PC-3 (cell line): ENCODE measurements at places on chromosomes 7 and 10. TPM values are rescaled to one million over a fixed set of nuclear protein-coding genes. Genes with fewer than 3 reads are reported as not detected.

DNA sequence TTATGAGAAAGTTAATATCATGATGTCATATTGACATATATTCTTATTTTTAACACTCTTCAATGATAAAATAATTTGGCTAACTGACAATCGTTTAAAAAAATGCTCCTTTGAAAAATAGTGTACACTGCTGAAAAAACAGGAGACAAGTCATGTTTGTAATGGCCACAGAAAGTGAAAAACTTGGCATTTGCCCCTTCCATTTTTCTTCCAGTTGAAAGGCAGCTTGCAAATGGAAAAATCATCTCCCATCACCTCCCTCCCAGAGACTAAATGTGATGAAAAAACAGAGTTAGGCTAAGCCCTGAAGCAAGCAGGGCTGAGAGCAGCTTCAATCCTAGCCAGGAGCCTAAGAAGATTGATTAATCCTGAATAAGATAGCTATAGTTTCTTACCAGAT, 160.4 kb downstream of the SKAP2 start:
- no peak overlapping the region for H3K4me3 ChIP-seq
- no peaks in the 10 kb centered on the region for H3K36me3 ChIP-seq
- no peak for DNase-seq
- peaks cover 36% of the 10 kb centered on the region for H3K4me1 ChIP-seq

Gene ITGB8
- 13.9 and 14.0 TPM in 2 replicates for total RNA-seq

Gene HOXA6
- 6.9 and 8.3 TPM in 2 replicates for total RNA-seq

- no peak for DNase-seq
- no peak overlapping the region for H3K4me3 ChIP-seq
- no peak overlapping the region for H3K27ac ChIP-seq
- peaks cover 84% of the 10 kb centered on the region for H3K27me3 ChIP-seq
These were observed 139.8 kb downstream of the RPS24 start for GRCh38 chr10:78173360-78174015.

DNA sequence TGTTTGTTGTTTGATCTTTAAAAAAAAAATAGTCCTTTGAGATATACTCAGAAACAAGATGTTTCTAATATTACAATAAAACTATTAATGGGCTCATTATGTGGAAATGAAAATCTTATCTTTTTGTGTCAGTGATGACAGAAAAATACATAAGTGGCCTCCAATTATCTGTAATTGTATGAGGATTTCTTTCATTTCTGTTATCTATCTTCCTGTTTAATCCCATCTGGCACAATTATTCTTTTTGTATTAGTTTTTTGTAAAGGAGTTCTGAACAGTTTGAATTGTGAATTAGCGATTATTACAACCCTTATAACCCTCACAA, 270.8 kb downstream of the BBS9 start:
- no peaks in the 10 kb centered on the region for H3K4me1 ChIP-seq
- H3K27me3 ChIP-seq = no peaks in the 10 kb centered on the region
- H3K36me3 ChIP-seq = no peaks in the 10 kb centered on the region
- H3K4me3 ChIP-seq = no peak overlapping the region
- no peak for DNase-seq
- no peak overlapping the region for H3K27ac ChIP-seq

DNA sequence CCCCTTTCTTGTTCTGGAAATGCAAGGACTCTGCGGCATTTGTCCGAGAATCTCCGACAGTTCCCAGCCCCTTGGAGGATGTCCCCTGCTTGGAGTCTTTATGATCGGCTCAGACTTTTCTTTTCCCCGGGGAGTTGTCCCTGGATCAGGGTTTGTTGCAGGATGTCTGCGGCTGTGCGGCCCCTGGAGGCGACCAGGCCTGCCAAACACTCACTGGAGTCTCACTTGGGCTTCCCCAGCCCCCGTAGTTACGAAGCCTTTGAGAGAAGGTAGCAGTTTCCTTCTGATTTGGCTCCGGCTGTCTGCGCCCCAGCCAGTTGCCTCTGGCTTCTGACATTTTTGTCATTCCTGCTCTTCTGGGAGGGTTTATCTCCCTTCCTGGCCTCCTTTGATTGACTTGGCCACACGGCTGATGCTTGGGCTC, 16.1 kb downstream of the COL26A1 start:
- no peaks in the 10 kb centered on the region for H3K4me1 ChIP-seq
- no peak overlapping the region for H3K27ac ChIP-seq
- H3K36me3 ChIP-seq = no peaks in the 10 kb centered on the region
- H3K27me3 ChIP-seq = no peaks in the 10 kb centered on the region
- no peak overlapping the region for H3K4me3 ChIP-seq

Gene TNS3
- total RNA-seq = 71.4 and 72.3 TPM in 2 replicates

GRCh38 chr7:41199136-41199535, 503.8 kb downstream of the INHBA start:
- no peaks in the 10 kb centered on the region for H3K36me3 ChIP-seq
- H3K4me1 ChIP-seq = peaks cover 3% of the 10 kb centered on the region; the same call in 1 of the 2 replicates
- H3K27me3 ChIP-seq = no peaks in the 10 kb centered on the region
- H3K27ac ChIP-seq = no peak overlapping the region
- H3K4me3 ChIP-seq = no peak overlapping the region
- no peak for DNase-seq

Gene CHCHD3
- 139 and 149 TPM in 2 replicates for total RNA-seq

Gene AGAP3
- 53.5 and 88.2 TPM in 2 replicates for total RNA-seq

Gene TRPV5
- total RNA-seq = not detected in 2 replicates

Gene LEP
- not detected in 2 replicates for total RNA-seq

DNA sequence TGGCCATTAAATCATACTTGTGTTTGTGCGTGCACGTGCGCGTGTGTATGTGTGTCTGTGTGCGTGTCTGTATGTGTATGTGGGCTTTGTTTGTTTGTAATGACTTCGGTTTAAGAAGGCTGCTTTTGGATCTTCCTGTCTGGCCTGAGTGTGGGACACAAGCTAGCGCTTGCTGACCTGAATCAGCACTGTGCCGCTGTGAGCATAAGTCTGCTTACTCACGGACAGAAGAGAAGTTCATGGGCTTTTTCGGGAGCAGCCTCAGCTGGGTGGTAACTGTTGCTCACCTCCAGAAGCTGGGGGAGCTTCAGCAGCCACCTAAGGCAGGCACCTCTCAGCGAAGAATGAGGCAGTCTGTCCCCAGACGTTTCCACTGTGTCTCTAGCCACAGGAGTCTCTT, 56.1 kb upstream of the TRUB1 start:
- H3K4me3 ChIP-seq = no peak overlapping the region
- no peak overlapping the region for H3K27ac ChIP-seq
- no peak for DNase-seq

GRCh38 chr10:91796331-91797047, 1.7 kb upstream of the TNKS2 start:
- peak; percentile 12 for DNase-seq
- peak overlapping the region; percentile 27 for H3K27ac ChIP-seq
- no peaks in the 10 kb centered on the region for H3K27me3 ChIP-seq
- H3K4me1 ChIP-seq = peaks cover 29% of the 10 kb centered on the region

Gene GPR26
- not detected in 2 replicates for total RNA-seq

GRCh38 chr7:157124690-157125089, 14.0 kb upstream of the UBE3C start:
- no peaks in the 10 kb centered on the region for H3K27me3 ChIP-seq
- DNase-seq = no peak
- H3K4me3 ChIP-seq = no peak overlapping the region
- H3K27ac ChIP-seq = no peak overlapping the region
- H3K36me3 ChIP-seq = no peaks in the 10 kb centered on the region
- no peaks in the 10 kb centered on the region for H3K4me1 ChIP-seq

DNA sequence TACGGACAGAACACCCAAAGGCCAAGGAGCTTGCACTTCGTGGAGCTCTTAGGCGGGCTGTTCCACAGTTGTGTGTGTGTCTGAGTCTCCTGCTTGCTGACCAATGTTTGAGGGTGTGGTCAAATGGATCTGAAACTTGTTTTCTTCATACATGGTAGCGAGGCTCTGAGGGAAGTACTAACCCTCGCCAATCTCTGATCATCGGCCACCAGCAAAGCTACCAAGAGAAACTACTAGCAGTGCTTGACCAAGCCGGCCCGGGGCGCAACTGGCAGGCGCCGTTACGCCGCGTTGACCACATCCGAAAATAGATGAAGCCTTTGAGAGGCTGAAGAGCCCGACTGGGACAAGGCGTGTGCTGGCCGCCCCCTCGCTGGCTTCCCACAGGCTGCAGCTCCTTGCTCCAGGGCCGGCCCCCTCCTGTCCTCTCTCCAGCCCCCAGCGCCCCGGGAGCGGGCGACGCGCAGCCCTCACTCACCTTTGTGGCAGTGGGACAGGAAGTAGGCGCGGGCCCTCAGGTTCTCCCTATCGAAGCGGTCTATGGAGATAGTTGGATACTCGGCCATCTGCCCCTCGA, 384 bp downstream of the DCLRE1C start:
- peaks cover 13% of the 10 kb centered on the region for H3K4me1 ChIP-seq
- H3K36me3 ChIP-seq = no peaks in the 10 kb centered on the region
- H3K4me3 ChIP-seq = peak overlapping the region; percentile 72
- H3K27ac ChIP-seq = peak overlapping the region; percentile 97
- peak; percentile 12 for DNase-seq

DNA sequence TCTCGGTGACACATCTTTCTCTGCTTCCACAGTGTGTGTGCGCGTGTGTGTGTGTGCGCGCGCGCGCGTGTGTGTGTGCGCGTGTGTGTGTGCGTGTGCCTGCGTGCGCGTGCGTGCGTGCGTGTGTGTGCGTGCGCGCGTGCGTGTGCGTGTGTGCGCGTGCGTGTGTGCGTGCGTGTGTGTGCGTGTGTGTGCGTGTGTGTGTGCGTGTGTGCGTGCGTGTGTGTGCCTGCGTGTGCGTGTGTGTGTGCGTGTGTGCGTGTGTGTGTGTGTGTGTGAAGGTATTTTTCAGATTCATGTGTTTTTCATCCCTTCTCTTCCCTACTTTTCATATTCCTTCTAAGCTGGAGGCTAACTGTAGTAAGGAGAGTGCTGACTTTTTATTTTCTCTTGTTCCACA, 148.4 kb downstream of the CREB5 start:
- peaks cover 3% of the 10 kb centered on the region; the same call in 1 of the 2 replicates for H3K4me1 ChIP-seq
- no peaks in the 10 kb centered on the region for H3K36me3 ChIP-seq
- DNase-seq = no peak
- no peak overlapping the region for H3K27ac ChIP-seq

- H3K4me3 ChIP-seq = no peak overlapping the region
- peaks cover 34% of the 10 kb centered on the region for H3K4me1 ChIP-seq
- DNase-seq = no peak
- H3K36me3 ChIP-seq = no peaks in the 10 kb centered on the region; the same call in 1 of the 2 replicates
- H3K27ac ChIP-seq = peak overlapping the region; percentile 57
These were observed 14.4 kb downstream of the NUDT1 start for GRCh38 chr7:2256306-2257045.

DNA sequence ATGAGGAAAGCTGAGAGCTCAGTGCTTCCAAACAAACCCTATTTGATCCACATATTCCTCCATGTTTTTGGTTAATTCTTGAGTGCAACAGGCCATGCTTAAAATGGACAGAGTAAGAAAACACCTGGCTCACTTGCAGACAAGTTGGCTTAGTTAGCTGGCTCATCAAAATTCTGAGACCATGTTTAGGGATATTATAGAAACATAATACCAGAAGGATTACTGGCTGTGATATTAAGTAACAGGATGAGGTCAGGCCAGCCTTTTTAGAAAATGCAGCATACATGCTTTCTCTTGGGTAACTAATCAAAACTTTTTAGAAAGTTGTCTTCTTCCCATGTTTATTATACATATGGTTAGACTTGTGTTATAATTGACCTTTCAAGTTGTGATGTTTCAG, 867.2 kb upstream of the LRRTM3 start:
- no peaks in the 10 kb centered on the region for H3K4me1 ChIP-seq
- no peak overlapping the region for H3K27ac ChIP-seq
- no peaks in the 10 kb centered on the region for H3K36me3 ChIP-seq
